ENCODE measurements at places on chromosomes 7 and 10.

GRCh38 chr10:123996302-123996701 is 97.1 kb downstream of the CHST15 start:
- no peak for DNase-seq

DNA sequence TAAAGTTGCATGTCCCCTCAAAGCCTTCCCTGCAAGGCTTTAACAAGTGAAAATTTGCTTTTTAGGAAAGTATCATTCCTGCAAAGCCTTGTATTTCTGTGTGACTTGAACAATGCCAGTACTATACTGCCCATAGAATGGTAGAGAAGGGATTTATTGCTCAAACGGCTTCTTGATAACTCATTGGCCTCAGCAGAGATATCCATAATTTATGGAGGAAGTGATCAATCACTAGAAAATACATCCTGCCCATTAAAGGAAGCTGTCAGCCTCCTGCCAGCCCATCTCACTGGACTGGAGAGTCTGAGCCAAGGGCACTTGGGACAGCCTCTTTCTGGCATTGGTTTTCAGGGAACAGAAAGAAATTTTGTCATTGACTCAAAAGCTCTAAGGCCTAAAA is 152.6 kb downstream of the XPNPEP1 start:
- DNase-seq = no peak

- DNase-seq = no peak
Measured at GRCh38 chr7:115840702-115841101, 189.9 kb downstream of the TFEC start.

GRCh38 chr10:97494151-97494550 is 4.1 kb downstream of the MMS19 start:
- DNase-seq = no peak

- DNase-seq = no peak
Measured at GRCh38 chr7:146375170-146375569, 258.6 kb downstream of the CNTNAP2 start.

DNA sequence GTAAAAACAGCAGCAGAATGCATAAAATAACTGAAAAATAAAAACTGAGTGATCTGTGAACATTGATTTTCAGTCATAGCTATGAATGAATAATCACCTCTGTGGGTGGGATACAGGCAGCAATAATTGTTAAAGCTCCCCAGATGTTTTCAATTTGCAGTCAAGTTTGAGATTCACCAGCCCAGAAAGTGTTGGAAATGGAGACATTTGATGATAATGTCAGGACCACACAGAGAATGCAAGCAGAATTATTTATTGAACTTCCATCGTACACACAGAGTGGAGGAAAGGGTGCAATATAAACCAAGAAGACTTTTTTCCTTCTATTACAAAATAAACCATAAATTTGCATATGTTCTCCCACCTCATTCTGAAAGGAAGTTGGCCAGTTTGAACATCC is 601.7 kb downstream of the ANKRD7 start:
- no peak for DNase-seq

DNA sequence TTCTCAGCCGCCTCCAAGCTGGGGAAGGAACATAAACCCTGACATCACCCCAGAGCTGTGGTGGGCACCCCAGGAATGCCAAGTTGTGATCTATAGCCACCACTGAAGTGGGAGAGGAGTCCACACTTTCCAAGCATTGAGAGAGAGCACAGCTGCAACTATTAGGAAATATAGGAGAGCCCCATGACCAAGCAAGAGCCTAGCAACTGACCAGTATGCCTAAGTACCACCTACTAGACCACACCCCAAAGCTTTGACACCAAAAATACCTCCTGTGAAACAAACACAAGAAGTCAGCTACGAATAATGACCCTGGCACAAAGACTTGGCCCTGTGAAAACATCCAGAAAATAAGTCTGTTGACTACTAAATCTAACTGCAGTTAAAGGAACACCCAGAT is 804.1 kb upstream of the IGFBP3 start:
- no peak for DNase-seq

GRCh38 chr7:128737867-128738385 is 1.2 kb upstream of the CALU start:
- DNase-seq = no peak

- DNase-seq = no peak
Measured at GRCh38 chr7:107002529-107002998, 41.9 kb upstream of the PRKAR2B start.

DNA sequence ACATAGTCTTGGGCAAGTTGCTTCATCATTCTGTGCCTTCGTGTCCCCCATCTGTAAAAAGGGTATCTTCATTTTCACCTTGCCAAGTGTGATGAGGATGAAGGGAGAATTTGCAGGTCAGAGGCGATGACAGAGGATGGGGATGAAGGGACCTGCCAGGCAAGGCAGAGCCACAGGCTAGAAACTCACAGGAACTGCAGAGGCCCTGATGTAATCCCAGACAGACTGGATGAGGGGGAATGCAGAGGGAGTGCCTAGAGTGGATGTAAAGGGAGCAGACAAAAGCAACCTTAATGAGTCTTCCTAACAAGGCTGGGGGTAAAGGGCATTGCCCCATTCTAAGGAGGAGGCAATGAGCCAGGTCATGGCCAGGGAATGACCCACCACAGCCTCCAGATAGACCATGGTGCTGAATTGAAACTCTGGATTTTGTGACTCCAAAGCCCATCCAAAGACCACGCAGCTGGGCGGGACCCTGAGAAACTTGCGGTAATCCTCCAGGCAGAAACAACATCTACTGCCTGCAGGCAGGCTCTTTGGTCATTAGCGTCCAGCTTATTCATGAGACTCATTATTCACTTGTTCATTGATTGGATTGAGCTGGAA is 1.9 kb downstream of the ANTXRL start:
- DNase-seq = no peak

DNA sequence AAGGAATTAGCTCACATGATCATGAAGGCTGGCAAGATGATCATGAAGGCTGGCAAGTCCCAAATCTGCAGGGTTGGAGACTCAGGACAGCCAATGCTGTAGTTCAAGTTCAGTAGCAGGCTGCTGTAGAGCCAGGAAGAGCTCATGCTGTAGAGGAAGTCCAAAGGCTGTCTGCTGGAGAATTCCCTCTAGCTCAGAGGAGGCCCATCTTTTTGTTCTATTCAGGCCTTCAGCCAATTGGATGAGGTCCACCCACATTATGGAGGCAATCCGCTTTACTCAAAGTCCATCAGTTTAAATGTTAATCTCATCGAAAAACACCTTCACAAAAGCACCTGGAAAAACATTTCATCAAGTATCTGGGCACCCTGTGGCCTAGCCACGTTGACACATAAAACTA is 24.8 kb upstream of the FAM171A1 start:
- no peak for DNase-seq

GRCh38 chr7:20383351-20383750 is 52.7 kb downstream of the ITGB8 start:
- DNase-seq = no peak

GRCh38 chr10:78066728-78067430 is 33.2 kb downstream of the RPS24 start:
- no peak for DNase-seq

- DNase-seq = no peak
Measured at GRCh38 chr7:44384586-44385433, 59.4 kb upstream of the CAMK2B start.

GRCh38 chr7:130733931-130734814 is at the start of gene KLF14:
TSS of gene KLF14 (minus strand) at chr7:130734207. CDS start at chr7:130734033, 174 bp downstream.
- peak; percentile 12 for DNase-seq

GRCh38 chr10:31623466-31623865 is 304.4 kb downstream of the ZEB1 start:
- DNase-seq = no peak

- DNase-seq = no peak
Measured at GRCh38 chr7:23012908-23013714, 819 bp downstream of the HYCC1 start.

- no peak for DNase-seq
Measured at GRCh38 chr7:148242294-148242821, 348.2 kb upstream of the C7orf33 start.

GRCh38 chr10:14553448-14553847 is 221.2 kb downstream of the FAM107B start:
- DNase-seq = no peak

GRCh38 chr10:122465401-122466040 is 4.2 kb downstream of the HTRA1 start:
- DNase-seq = no peak

DNA sequence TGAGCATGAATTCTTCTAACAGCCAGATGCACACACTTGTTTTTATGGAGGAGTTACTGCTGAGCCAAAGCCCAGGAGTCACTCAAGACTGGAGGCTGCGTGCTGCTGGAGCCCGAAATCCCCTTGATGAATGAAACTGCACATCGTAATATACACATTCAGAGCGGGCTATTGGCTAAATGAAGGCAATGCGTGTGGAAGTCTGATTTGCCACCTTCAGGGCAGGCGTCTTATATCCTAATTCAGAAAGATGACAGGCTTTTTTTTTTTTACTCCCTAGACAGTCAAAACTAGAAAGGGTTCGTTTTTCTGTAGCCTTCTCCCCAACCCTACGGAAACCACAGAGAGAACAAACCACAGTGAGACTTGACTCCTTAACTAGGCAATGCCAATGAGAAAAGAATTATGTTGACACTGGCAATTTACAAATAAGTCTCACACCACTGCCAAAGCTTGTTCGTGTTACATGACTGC is 227.2 kb upstream of the KLF14 start:
- DNase-seq = peak; percentile 66

DNA sequence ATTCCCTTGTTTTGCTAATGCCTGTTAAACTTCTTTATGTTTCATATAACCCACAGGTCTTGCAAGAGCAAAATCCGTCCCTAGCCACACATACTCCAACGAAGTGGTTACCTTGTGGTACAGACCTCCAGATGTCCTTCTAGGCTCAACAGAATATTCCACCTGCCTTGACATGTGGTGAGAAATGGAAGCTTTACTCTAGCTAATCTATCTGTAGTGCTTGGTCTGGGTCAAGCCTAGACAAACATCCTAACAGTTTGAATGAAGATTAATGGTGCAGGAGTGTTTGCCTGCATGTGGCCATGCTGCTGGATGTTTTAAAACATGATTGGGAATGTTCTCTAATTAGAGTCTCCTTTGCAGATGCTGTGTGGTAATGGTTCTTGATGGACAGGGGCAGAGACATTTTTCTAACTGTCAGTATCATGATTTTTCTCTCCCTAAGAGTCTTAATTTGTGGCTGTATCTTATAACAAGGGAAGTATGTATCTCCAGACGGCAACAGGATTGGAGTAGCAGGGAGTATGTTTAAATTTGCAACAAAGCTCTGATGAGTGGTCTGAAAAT is 308.5 kb upstream of the FZD1 start:
- DNase-seq = no peak

GRCh38 chr7:151374726-151375125 is 33.1 kb downstream of the NUB1 start:
- DNase-seq = no peak

DNA sequence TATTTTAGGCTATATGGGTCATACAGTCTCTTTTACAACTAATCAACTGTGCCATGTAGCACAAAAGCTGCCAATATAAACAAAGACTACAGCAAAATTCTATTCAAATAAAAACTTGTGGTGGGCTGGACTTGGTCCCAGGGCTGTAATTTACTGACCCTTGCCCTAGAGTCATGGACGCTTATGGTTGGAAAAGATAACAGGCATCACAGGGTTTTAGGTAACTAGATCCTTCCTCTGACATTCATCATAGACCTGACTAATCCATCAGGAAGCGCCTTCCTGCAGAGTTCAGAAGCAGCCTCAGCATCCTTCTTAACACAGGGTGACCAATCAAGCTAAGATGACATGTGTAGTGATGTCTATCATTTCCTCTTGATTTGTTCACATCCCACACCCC is 40.2 kb upstream of the GPAM start:
- no peak for DNase-seq

DNA sequence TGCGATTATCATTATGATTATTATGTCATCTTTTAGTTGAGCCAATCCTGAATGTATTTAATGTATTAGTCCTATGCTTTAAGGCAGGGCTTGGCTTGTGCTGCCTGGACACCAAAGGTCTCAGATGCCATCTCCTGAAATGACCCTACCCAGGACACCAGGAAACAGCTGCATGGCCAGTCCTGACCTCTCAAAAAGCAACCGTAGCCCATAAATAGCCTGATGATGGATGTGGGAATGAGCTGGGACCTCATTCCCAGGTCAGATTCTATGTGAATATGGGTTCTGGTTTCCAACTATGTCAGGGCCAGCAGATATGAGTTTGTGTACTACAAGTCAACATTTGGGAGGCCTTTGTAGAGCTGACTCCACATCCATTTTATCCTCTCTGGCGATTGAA is 438.4 kb downstream of the NRG3 start:
- DNase-seq = no peak

- DNase-seq = no peak
Measured at GRCh38 chr10:35058134-35058533, 32.0 kb downstream of the CUL2 start.

- DNase-seq = no peak
Measured at GRCh38 chr7:52161483-52161882, 844.9 kb upstream of the COBL start.

GRCh38 chr7:148911626-148912025 is 27.5 kb upstream of the EZH2 start:
- DNase-seq = no peak

DNA sequence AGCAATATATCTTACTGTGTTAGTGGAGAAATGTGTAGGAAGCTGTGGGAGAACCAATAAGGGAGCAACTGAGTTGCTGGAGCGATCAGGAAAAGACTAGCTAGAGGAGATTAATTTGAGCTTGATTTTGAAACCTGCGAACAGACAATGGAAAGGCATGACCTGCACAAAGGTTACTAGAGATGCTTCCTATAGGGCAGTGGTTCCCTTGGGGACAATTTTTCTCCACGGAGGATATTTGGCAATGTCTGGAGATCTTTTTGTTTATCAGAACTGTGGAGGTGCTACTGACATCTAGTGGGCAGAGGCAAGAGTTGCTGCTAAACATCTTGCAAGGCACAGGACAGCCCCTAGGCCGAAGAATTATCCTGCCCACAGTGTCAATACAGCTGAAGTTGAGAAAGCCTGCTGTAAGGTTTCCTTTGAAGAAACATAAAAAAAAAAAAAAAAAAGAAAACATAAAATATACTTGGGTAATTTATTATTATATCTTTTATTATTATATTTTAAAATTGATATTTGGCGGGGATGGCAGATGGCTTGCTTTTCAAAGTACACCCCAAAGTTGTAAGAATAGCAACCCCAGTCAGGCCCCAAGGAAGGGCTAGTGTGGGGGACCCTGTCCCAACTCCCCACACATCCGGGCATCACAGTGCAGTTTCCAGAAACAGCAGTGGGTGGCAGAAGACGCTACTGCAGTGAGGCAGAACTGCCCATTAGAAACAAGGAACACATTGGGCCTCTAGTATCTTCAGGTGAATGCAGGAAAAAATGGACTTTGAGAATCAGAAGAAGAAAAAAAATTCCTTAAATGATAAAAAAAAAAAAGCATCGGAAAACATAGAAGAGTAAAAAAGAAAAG is 481.6 kb downstream of the SH2D4B start:
- DNase-seq = no peak

- no peak for DNase-seq
Measured at GRCh38 chr7:128877756-128878120, 15.1 kb downstream of the ATP6V1F start.

- DNase-seq = no peak
Measured at GRCh38 chr7:154451480-154452457, 399.6 kb downstream of the DPP6 start.

- DNase-seq = no peak
Measured at GRCh38 chr10:73812657-73813056, 1.3 kb upstream of the NDST2 start.

- DNase-seq = no peak
Measured at GRCh38 chr10:100327007-100327717, 2.9 kb downstream of the PKD2L1 start.

GRCh38 chr10:132143162-132143561 is 43.6 kb upstream of the DPYSL4 start:
- DNase-seq = no peak

- no peak for DNase-seq
Measured at GRCh38 chr7:53060066-53060465, 24.6 kb downstream of the POM121L12 start.

GRCh38 chr10:129935867-129936152 is 28.3 kb downstream of the EBF3 start:
- no peak for DNase-seq

All from stimulated activated CD8-positive, alpha-beta memory T cell treated with anti-CD3 and anti-CD28 coated beads, Interleukin-15, amount 100 ng/mL, for 4 hours (primary cell).